B cell (primary cell): ENCODE measurements at places on chromosomes 6 and 20. TPM values are rescaled to one million over a fixed set of nuclear protein-coding genes. Genes with fewer than 3 reads are reported as not detected.

DNA sequence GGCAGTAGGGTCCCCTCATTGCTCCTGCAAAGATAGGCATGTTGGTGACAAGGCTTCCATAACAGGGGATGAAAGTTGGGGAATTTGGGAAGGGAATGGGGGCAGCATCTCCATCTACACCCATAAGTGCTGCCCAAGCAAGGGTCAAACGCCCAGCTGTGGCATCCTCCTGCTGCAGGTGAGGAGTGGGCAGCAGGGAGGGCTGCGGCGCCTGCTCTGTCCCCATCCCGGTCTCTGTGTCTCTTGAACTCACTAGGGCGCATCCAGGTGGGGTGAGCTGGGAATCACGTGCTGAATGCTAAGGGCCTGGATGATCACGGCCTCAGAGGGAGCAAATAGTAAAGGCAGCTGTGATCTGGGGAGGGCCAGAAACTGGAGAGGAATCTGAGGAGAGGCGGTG lies 9.1 kb downstream of the MICA start:
- no peak overlapping the region for H3K27ac ChIP-seq
- DNase-seq = no peak
- H3K36me3 ChIP-seq = peaks cover 4% of the 10 kb centered on the region
- no peak overlapping the region for H3K4me3 ChIP-seq
- no peaks in the 10 kb centered on the region for H3K27me3 ChIP-seq

DNA sequence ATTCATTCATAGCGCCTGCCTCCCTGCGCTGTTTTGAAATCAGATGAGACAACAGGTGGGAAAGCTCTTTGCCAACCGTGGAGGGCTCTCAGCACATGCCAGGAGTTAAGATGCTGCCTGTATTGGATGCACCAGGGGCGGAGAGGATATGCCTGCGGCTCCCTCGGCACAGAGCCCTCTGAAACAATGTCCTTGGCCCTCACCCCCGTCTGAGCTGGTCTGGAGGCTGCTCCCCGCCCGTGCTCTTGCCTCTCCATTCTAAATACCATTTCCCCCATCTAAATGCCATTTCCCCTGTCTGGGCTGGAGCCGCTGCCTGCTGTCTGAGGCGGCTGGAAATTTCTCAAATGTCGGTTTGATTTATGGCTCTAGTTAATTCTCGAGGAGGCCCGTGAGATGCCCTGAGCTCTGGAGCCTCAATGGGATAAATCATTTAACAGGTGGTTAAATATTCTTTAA lies 50.8 kb upstream of the MLN start:
- no peaks in the 10 kb centered on the region for H3K27me3 ChIP-seq
- no peaks in the 10 kb centered on the region for H3K36me3 ChIP-seq
- no peak overlapping the region for H3K27ac ChIP-seq
- no peak for DNase-seq
- peaks cover 24% of the 10 kb centered on the region for H3K4me1 ChIP-seq

GRCh38 chr6:85494547-85495536 lies 45.0 kb downstream of the NT5E start:
- no peak overlapping the region for H3K4me3 ChIP-seq
- H3K4me1 ChIP-seq = no peaks in the 10 kb centered on the region
- no peak for DNase-seq
- no peaks in the 10 kb centered on the region for H3K27me3 ChIP-seq
- H3K36me3 ChIP-seq = no peaks in the 10 kb centered on the region
- no peak overlapping the region for H3K27ac ChIP-seq

DNA sequence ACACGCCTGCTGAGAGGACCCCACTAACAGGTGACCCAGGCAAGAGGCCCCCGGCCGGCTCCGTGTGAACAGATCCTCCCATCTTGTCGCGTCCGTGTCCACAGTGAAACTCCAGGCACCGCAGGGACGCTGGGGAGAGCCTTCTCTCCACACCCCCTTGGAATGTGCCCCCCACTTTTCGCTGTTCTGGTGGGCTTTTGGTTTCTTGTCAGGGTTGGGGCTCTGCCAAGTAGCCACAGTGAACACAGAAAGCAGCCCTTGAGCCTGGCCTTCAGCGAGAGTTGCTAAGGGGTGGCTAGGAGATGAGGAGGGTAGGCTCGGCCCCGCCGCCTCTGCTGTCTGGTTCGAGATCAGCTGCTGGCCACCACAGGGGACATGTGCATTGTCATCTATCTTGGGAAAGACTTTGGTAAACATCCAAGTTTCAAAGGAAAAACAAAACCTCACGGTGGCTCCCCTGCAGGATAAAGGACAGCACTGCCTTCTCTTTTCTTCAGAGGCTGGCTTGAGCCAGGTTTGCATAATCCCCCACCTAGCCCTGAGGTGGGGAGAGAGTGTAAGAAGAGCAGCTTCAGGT lies 22.7 kb downstream of the SYNDIG1 start:
- no peaks in the 10 kb centered on the region for H3K27me3 ChIP-seq
- H3K36me3 ChIP-seq = no peaks in the 10 kb centered on the region
- no peaks in the 10 kb centered on the region for H3K4me1 ChIP-seq
- no peak for DNase-seq
- H3K4me3 ChIP-seq = no peak overlapping the region

- peaks cover 3% of the 10 kb centered on the region for H3K27me3 ChIP-seq
- H3K4me1 ChIP-seq = peaks cover 3% of the 10 kb centered on the region
- H3K27ac ChIP-seq = no peak overlapping the region
- no peaks in the 10 kb centered on the region for H3K36me3 ChIP-seq
- H3K4me3 ChIP-seq = no peak overlapping the region
Observed at GRCh38 chr6:129938249-129939020, 77.3 kb upstream of the TMEM244 start.

Gene RBBP8NL
- not detected in 2 replicates for total RNA-seq

Gene TCF15
- total RNA-seq = not detected in 2 replicates

- H3K4me3 ChIP-seq = no peak overlapping the region
- no peaks in the 10 kb centered on the region for H3K36me3 ChIP-seq
- DNase-seq = no peak
- no peaks in the 10 kb centered on the region for H3K4me1 ChIP-seq
Observed at GRCh38 chr6:97292671-97293070, 9.7 kb upstream of the MMS22L start.

Gene LHFPL5
- total RNA-seq = not detected in 2 replicates

- DNase-seq = no peak
- H3K4me3 ChIP-seq = no peak overlapping the region
- no peak overlapping the region for H3K27ac ChIP-seq
- H3K27me3 ChIP-seq = no peaks in the 10 kb centered on the region
Observed at GRCh38 chr6:139406577-139407343, 32.3 kb upstream of the CITED2 start.

DNA sequence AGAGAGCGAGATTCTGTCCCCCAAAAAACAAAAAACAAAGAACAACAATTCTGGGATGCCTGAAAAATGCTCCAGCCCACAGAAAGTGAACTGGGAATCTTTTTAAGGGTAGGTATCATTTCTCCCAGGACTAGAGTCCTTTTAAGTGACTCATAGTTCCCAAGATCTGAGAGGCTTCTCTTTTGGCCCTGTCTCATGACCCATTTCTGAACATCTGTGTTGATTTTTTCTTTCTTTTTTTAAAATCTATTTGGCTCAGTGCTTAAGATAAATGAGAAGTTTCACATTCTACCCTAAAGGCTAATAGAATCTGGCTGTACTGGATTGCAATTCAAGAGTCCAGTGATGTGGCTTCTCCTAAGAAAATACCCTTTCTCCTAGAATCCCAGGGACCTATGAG lies 217.6 kb upstream of the FOXQ1 start:
- no peak for DNase-seq
- H3K36me3 ChIP-seq = no peaks in the 10 kb centered on the region
- no peak overlapping the region for H3K4me3 ChIP-seq
- no peaks in the 10 kb centered on the region for H3K27me3 ChIP-seq
- H3K27ac ChIP-seq = no peak overlapping the region

DNA sequence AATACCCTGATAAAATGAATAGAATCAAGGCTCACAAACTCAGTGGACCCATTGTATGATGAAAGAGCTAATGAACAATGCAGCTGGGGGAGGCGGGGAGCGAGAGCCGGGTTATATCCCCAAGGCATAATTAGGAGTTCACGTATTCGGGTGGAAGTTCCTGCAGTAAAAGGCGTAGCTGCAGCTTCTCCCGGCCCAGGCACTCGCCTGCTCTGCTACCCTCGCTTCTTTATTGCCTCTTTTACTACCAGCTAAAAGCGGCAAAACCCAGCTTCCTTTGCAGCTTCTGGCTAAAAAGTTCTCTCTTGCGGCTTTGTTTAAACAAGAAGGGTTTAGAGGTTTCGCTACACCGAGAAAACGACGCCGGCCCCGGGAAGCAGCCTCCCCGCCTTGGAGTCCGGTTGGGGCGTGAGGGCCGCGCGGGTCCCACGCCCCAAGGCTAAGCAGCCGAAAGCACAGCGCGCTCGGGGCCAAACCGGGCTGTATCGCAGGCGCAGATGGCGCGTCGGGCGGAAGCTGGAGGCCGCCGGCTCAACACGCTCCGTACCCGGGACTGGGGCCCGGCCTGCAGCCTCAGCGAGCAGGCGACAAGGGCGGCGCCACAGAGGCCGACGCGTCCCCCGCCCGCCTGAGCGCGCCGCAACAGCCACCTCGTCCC lies 1.6 kb downstream of the ZBTB2 start:
- H3K36me3 ChIP-seq = no peaks in the 10 kb centered on the region
- peak overlapping the region; percentile 97 for H3K27ac ChIP-seq
- DNase-seq = no peak
- H3K4me3 ChIP-seq = peak overlapping the region; percentile 92
- peaks cover 45% of the 10 kb centered on the region for H3K4me1 ChIP-seq
- no peaks in the 10 kb centered on the region for H3K27me3 ChIP-seq

Gene ACTL10
- total RNA-seq = 6.3 and 9.0 TPM in 2 replicates
